Spinal cord (tissue), 10 donors: ENCODE measurements at places on chromosomes 5 and 9.
A peak's percentile ranks its signal among the peaks of the same experiment; 100 is the strongest.

DNA sequence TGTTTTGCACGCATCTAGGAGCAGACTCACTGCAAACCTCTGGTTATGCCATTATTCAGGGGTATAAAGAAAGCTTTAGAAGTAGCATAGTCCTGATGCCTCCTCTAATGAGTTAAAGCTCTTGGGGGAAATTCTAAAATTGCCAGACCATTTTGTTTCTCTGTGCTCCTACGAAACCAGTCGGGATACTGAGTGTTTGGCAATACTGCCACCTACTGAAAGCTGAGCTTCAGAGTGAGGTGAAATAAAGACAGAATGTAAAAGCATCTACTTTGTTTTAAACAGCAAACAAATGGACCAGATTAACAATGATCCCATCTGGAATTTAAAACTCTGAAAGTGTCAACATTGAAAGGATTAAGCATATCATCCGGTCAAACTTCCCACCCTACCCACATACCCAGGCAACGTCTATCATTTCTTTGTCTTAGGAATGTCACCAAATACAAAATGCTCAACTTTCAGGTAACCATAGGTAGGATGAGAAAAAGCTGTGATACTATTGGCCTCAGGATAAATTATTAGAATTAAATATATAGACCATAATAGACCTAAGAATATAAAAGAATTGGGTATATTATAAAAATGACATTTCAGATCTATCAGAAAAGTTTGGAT, 77.8 kb upstream of the SHISAL2B start:
- peak; percentile 74 for DNase-seq

DNA sequence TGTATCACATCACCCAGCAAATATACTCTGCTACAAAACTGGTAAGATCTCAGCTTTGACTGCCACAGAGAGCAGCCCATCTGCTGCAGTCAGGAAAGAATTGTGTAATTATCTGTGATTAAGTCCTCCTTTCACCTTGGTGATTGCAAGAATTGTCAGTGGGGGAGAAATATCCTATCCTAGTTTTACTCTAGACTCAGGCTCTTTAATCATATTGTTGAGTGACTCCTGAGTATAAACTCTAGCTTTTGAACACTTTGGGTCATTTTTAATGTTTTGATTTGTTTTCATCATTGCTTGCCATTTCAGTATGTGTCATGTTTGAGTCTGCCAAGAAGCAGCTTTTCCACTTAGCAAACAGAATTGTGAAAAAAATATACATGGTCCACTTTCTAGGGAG, 32.1 kb downstream of the VCAN start:
- DNase-seq, result peak; percentile 25

DNA sequence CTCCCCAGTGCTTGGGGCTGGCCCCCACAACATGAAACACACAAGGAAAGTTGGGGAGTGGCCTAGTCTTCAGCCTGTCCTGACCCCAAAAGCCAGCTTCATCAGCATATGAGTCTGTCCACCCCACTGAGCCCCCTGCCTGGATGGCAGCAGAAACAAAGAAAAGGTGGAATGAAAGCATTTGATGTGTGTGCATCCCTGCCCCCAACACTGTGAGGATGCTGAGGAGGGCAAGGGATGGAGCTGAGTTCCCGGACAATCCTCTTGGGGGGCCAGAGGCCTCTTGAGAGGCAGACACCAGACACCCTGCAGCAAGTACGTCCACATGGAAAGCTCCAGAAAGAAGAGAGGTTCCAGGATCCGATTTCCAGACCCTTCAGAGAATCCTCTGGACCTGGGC, 113.5 kb upstream of the PPP1R26 start:
- no peak for DNase-seq

GRCh38 chr9:38333047-38333446, 59.5 kb upstream of the ALDH1B1 start:
- no peak for DNase-seq

DNA sequence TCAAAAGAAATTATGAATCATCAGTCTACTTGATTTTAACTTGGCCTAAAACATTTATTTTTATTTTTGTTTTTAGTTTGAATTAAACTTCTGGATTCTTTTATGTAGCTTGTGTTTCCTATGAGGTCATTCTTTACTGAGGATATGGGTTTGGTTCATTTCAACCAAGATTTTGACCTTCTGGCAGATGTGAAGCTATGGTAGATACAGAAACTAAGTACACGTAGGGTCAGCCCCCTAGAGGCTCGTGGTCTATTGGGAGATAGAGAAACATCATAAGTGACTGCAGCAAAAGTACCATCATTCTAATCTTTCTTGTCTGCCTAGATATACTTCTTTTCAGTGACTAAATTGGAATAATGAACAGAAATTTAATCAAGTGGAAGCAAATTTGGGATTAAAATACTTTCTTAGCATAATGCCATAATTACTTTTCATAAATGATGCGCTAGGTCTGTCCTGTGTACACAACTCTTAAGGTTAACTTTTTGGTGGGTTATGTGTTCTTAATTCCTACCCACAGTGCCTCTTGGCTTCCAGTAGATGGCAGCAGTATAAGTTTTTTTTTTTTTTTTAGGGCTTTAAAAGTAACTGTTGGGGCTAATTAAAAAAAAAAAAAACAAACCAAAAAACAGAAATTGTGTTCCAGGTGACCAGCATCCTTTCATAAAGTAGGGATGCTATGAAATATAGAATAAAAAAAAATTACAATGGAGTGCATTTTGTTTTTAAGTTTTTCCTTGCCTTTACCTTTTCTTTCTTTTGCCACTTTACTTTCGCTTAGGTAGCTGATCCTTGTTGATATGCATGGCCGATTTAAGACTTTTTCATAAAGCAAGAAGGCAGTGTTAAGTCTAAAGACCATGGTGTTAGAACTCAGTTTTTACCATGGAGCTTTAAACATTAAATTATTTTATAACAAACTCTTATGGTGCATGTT, 49.9 kb downstream of the LRRTM2 start:
- no peak for DNase-seq

- DNase-seq, result no peak
These were observed 446.9 kb upstream of the CD180 start for GRCh38 chr5:67643536-67643935.
